AG09319 (cell line): ENCODE measurements at places on chromosomes 16 and 17.

DNA sequence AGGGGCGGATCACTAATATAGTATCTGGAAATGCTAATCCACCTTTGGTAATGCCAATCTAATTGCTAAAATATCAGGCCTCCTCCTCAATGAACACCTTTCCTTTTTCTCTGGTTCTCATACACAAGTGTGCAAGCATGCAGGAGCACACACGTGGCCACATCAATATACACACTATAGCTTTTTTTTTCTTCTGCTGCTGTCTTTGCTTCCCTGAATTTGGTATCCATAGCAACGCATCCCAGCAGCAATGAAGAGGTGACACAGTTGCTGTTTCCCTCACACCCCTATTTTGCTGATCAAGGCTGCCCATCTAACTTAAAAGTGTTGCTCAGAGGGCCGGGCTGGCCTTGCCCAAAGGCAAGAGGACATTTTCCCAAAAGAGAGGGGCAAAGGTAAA lies 15.4 kb downstream of the NOG start:
- DNase-seq = no peak

DNA sequence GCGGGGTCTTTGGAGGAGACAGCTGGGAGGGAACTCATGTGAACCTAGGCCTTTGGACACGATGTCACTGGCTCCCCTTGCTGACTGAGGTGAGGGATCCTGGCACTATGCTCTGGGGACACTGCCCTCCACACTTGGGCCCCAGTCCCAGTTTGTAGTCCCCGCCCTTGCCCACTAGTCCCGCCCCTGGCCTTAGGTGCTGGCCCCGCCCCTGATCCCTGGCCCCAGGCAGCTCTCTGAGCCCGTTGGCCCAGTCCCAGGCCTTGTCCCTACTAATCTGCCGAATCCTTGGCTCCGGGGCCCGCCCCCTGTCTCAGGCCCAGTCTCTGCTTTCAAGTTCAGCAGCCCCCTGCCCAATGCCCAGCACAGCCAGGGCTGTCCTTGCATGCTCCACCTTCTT lies 61.0 kb downstream of the SMPD3 start:
- no peak for DNase-seq

DNA sequence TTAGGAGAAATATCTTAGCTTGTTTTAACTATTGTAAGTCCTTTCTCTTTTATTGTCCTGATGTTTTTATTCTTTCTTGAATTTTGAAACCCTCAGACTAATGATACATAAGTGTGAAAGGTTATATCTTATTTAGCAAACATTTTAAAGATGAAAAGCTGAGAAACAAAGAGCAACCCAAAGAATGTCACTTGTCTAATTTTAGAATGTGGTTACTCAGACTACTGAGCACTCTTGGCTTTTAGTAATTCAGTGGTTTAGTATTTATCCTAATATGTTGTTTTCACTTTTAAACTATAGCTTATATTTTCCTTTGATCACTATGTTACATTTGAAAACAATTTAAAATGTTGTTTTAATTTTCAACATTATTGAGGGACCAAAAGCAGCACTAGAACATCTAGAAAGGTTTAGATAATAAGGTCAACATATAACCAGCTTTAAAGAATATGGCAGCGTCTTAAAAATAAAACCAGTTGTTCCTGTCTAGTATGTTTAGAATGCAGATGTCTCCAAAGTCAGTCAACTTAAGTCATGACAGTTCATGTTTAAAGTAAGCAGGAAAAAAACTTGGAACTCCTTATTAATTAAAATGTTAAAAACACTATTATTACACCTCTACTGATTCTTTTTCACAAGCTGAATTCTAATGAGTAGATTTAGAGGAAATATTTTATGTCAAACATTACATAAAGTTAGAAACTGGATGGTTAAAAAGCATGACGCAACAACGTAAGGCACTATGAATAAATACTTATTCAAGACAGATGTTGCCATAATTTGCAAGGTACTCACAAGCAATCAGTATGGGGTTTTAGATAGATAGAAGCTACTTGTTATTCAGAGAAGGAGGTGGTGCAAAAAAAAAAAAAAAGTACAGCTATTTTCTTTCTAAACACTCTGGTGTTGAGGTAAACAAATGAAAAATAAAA lies 2.4 kb downstream of the MBTD1 start:
- no peak for DNase-seq

DNA sequence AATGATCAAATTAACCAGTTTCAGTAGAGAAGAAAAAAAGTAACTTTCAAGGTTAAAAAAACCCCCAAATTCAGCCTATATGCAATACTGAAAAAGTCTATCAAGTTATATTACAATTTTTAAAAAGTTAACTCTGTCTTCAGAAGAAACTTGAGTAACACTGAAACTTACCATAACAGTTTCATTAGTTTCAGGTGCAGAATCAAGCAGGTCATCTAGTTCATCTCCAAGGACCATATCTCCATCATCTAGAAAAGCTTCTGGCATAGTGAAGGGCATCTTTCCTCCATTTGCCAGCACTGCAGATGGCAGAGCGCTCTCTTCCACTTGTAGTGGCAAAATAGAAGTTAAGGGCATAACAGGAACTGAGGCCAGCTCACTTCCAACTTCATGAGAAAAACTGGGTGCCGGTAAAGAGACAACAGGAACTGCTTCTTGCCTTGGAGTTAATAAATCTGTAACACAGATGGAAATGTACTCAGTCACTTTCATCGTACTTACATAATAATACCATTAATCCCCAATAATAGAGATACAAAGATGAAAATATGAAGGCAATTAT lies 22.9 kb downstream of the ZC3H7A start:
- no peak for DNase-seq

DNA sequence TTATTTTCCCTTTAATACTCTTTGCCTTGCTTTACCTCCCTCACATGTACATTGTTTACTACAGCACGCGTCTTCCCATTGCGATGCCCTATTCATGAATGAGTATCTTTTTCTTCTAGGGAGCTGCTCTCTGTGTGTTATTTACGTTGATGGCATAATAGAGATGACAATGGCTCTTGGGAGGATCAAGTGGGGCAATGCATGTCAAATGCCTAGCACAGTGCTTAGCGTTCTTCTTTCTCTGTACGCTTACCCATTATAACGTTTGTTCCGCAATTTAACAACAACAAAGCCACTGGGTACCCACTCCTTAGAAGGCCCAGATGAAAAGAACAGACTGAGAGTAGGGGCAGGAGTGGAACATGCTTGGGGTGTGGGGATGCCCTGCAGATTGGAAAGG lies 271.6 kb upstream of the TNRC6C start:
- no peak for DNase-seq

DNA sequence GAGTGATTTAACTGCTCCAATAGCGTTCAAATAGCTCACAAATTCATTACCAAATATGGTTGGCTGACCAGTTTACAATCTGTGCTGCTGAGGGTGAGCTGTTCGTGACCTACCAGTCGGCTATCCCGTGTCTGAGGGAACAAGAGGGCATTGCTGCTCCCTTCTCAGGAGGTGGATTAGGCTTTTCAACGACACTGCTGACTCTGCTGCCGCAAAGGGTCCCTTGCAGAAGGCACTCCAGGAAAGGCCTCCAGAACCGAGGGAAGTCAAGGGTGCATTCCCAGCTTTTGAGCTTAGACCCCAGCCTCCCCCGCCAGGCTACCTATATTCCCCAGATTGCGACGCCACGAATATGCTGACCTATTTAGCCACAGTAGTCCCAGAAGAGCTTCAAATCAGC lies 32.3 kb downstream of the GJC1 start:
- DNase-seq = no peak

- no peak for DNase-seq
Observed at GRCh38 chr17:46790216-46790615, 28.3 kb downstream of the WNT3 start.

DNA sequence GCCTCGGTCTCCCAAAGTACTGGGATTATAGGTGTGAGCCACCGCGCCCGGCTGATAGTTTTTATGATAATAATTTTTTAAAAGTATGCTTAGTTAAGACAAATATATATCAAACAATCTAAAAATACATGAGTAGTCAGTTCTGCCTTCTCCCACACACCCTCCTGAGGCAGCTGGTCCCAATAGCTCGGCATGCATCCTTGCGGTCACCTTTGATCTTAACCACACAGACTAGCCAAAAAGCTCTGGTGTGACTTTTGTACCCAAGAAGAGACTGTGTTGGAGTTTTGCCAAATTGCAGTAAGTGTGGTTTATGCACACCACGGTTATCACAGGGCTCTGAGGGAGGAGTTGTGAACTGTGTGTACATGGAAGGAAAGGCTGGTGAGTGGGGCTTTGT lies 25.6 kb downstream of the ATP6V0A1 start:
- no peak for DNase-seq

- DNase-seq = no peak
Observed at GRCh38 chr16:56233795-56234566, 42.7 kb downstream of the GNAO1 start.

DNA sequence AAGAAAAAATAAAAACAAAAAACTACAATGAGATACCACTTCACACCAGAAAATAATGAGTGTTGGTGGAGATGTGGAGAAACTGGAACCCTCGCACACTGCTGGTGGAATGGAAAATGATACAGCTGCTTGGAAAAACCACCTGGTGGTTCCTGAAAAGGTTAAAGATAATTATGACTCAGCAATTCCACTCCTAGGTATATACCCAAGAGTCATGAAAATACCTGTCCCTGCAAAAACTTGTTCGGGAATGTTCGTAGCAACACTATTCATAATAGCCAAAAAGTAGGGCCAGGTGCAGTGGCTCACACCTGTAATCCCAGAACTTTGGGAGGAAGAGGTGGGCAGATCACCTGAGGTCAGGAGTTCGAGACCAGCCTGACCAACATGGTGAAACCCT lies 8.1 kb upstream of the ITGAE start:
- DNase-seq = no peak

- peak; percentile 88 for DNase-seq
Observed at GRCh38 chr17:47229535-47230443, 20.6 kb downstream of the MYL4 start.

- no peak for DNase-seq
Observed at GRCh38 chr17:70863436-70864248, 694.3 kb downstream of the KCNJ2 start.

DNA sequence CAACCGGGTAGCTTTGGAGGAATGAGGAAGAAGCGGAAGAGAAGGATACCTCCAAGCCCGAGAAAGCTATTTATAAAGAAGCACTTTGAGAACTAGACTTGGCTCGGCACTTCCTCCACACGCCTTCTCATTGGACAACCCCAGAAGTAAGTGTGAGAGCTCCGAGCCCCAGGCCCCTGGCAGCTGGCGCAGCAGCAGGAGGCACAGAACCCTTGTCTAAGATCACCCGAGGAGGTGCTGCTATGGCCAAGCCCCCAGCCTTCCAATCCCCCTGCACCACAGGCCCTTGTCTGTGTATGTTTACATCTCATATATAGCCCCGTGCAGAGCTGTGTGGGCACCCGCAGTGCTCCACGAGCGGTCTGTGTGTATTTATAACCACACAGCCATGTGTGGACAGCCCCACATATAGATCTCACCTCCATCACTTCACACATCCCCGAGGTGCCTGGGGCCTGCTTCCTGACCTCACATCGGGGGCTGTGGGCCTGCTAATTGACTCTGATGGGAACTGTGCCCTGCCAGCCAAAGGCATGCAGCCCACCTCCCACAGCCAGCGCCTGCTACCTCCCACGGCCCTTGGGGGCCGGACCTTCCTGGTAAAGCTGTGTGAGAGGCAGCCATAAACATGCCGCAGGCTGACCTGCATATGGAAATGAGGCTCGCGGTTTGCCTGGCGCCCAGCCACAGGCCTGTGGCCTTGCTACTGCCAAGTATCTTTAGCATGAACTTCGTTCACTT lies 96.1 kb downstream of the C17orf67 start:
- DNase-seq = no peak
